ELR (cell line): ENCODE measurements at places on chromosomes 4 and X.

DNA sequence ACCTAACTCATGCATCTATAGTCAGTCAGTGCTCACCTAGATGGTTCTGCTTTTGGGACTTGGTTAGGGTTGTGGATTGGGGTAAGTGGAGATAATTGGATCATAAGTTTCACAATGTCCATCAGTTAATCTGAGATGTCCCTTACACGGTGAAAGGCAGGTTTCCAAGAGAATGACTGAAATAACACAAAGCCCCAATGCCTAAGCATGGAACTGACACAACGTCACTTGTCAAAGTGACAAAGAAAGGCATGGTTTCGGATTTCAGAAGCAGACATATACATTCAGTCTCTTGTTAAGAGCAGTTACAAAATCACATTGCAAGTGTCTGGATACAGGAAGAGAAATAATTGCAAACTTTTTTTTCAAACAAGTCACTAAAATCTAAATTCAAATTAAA, 1456.9 kb downstream of the TECRL start:
- no peak for DNase-seq

DNA sequence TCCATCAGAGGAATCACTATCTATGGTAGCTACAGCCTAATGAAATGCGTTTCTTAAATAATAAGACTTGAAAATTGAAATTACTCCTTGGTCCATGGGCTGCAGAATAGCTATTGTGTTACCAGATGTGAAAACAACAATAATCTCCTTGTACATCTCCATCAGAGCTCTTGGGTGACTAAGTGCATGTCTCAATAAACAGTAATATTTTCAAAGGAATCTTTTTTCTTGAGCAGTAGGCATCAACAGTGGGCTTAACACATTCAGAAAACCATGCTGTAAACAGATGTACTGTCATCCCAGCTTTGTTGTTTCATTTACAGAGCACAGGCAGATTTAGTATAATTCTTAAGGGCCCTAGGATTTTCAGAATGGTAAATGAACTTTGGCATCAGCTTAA, 67.3 kb downstream of the GLUD2 start:
- DNase-seq: no peak

- no peak for DNase-seq
Measured at GRCh38 chrX:82742351-82742750, 765.7 kb upstream of the POU3F4 start.

GRCh38 chrX:39360101-39360500, 558.8 kb downstream of the MID1IP1 start:
- DNase-seq: no peak

DNA sequence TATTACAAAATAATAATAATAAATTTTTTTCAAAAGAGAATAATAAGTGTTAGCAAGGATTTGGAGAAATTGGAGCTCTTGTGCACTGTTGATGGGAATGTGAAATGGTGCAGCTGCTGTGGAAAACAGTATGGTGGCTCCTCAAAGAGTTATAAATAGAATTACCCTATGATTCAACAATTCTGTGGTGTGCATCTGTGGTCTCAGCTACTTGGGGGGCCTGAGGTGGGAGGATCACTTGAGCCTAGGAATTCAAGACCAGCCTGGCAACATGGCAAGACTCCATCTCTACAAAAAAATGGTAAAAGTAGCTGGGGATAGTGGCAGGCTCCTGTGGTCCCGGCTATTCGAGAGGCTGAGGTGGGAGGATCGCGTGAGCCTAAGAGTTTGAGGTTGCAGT, 19.6 kb downstream of the MND1 start:
- DNase-seq: no peak

- no peak for DNase-seq
Measured at GRCh38 chrX:153897899-153898298, 6.6 kb upstream of the AVPR2 start.

DNA sequence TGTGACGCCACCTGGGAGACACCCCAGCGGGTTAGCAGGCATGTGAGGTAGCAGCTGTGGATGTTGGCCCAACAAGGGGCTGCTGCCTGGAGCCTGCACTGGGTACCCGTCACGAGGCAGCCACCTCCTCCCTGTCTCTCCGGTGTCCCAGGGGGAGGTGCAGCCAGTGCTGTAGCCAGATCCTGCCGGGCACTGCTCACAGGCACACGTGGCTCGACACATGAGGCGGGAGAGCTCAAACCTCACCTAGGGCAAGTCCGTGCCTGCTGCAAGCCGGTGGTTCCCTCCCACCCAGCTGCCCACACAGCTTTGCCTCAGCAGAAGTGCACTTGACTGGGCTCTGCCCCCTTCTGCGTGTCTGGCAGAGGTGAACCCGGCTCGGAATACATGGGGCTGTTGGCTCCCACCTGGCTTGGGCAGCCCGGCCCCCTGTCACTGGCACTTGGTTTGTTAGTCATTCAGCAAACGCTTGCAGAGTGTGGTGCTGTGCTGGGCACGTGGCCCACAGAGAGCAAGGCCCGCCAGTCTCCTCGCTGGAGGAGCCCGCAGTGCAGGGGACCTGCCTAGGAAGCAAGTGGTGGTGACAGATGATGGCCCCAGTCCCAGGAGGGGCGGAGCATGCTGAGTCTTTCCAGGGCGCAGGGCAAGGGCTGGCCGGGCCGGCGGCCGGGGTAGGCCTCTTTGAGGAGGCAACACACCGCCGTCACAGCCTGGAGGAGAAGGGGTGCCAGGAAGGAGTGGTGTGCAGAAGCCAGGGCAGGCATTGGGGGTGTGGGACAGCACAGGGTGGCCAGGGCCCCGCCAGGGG, 10.1 kb upstream of the SH3TC1 start:
- no peak for DNase-seq

- DNase-seq: peak; percentile 35
Measured at GRCh38 chr4:127868196-127868595, 12.5 kb upstream of the PLK4 start.

DNA sequence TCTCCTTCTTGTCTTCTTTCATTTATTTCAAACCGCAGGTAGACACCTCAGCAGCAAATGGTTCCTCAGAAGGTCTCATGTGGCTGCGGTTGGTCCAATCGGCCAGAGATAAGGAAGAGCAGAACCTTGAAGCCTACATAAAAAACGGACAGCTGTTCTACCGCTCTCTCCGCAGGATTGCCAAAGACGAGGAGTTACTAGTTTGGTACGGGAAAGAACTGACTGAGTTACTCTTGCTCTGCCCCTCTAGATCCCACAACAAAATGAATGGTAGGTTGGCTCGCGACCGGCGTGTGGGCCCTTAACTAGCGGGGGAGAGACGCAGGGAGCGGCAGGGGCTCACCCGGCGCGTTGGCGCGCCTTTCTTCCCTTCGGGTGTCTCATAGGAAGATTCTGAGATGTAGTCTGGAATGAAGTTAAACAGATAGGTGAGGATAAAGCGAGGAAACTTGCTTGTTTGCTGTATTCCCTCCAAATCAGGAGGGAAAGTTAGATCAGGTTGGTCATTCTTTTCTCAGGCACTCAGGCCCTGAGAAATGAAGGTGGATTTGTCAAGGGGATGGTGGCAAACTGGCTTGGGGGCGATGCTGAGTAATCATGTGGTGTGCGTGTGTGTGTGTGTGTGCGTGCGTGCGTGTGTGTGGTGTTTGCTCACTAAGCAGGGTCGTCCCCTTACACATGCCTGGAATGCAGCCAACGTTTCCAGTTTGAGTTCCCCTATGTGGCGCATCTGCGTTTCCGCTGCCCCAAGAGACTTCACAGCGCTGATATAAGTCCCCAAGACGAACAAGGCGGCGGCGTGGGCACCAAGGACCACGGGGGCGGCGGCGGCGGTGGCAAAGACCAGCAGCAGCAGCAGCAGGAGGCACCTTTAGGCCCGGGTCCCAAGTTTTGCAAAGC, 4.2 kb downstream of the PRDM8 start:
- DNase-seq: peak; percentile 76

- DNase-seq: peak; percentile 45
Measured at GRCh38 chr4:86036736-86037135, 323.1 kb downstream of the MAPK10 start.

- no peak for DNase-seq
Measured at GRCh38 chr4:81472281-81473182, 825 bp upstream of the RASGEF1B start.

DNA sequence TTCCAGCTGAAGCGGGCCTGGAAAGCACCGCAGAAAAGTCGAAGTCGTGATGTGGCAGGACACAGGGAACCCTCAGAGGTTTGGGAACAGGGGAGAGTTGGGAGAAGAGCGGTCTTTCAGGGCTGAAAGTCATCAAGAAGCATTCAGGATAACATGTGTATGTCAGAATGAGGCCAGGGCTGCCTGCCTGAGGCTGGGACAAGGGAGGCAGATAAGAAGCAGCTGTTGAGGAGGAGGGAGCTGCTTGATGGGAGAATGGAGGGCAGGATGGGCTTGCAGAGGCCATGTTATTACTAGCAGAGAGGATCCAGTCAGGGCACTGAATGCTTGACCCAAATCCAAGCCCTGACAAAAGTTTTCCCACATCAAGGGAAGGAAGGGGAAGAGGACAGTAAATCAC, 132.0 kb downstream of the ATG4A start:
- DNase-seq: no peak

- peak; percentile 32 for DNase-seq
Measured at GRCh38 chrX:47191331-47191730, 2.3 kb upstream of the UBA1 start.

- no peak for DNase-seq
Measured at GRCh38 chr4:185370268-185370949, 25.3 kb downstream of the LRP2BP start.

DNA sequence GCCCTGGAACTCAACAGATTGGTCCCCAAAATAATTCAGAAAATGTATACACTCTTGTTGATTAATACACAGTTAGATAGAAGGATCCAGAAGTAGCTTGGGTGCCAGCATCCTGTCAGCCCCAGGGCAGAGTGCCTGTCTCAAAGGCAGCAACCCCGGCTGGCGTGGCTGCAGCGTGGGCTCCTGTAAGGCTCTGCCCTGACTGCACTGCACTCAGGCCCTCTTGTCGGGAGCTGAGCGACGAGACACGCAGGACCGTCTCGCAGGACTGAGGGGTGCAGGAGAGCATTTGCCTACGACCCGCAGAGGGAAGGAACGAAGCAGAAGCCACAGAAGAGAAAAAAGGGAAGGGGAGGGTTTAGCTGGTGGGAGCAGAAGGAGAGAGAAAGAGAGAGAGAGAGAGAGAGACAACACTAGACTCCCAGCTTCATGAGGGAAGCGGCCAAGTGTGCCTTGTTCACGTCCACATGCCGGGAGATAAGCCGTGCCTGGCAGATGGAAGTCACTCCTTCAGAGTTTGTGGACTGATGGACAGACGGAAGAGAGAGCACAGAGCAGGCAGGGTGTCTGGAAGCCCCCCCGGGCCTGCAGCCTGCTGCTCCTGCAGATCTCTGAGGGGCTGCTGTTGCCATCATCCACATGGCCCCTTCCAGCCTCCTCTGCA, 38.7 kb upstream of the HELT start:
- no peak for DNase-seq

DNA sequence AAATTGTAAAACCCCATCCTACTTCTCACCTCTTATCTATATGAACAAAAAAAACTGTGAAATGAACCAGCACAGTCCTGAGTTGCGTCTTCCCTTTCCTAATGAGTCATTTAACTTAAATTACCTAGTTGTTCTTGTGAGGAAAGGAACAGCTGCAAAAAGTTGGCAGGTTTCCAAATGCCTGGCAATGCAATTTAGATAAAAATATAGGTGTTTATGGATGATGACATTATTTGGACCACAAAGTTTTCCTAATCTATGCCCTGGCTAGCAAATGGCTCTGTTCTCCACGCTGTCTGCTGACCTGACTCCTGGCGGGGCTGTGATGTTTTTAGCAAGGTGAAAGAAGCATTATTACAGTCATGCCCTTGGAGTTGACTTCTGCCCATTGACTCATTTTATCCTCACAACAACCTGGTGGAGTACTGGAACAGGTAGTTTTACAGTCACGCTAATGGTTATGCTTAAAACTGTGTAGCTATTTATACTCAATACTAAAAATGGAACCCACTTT, 29.8 kb upstream of the RELL1 start:
- peak; percentile 22 for DNase-seq

- peak; percentile 4 for DNase-seq
Measured at GRCh38 chr4:120672558-120673147, 249.9 kb downstream of the PRDM5 start.

- no peak for DNase-seq
Measured at GRCh38 chrX:123601437-123601836, 131.4 kb downstream of the THOC2 start.

GRCh38 chrX:23365541-23365940, 30.9 kb downstream of the PTCHD1 start:
- no peak for DNase-seq

- DNase-seq: peak; percentile 64
Measured at GRCh38 chr4:166460769-166461550, 587.9 kb downstream of the TLL1 start.

DNA sequence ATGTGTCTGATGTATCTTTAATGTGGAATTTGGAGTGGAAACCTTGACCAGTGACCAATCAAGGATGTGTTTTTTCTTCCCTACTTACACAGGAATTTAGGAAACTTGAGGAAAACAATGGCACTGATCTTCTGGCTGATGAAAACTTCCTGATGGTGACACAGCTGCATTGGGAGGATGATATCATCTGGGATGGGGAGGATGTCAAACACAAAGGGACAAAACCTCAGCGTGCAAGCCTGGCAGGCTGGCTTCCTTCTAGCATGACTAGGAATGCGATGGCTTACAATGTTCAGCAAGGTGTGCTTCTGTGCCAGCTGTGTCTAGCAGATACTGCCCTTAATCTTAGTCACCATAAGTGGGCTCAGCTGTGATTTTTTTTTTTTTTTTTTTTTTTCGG, 12.6 kb downstream of the TAF1 start:
- no peak for DNase-seq

DNA sequence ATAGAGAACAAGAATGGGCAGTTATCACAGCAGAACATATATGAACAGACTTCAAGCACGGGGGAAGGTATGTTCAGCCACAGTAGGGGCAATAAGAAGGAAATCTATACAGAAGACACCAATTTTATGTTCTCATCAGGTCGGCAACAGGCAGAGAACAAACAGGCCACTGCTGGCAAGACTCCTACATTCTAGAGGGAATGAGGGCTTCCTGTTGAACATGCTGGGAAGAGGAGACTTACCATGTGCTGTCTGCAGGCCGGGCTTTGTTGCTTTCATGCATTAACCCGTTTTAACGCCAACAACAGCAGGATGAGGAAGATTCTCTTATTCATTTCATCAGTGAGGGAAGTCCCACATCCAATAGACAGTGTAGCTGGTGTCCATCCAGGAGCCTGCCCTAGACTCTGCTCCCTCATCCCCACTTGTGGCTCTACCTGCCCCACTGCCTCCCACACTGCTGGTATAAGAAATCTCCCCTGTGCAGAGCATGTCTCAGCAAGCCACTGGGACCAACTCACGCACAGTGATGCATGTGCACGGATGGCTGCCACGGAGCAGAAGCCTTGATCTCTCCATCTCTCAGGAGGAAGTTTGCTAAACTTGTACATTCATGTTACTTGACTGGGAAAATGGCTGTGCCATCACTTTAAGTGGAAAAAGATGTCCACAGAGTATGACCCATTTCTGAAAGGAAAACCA, 84.5 kb downstream of the ACOX3 start:
- no peak for DNase-seq

GRCh38 chr4:165707128-165707527, 165.9 kb upstream of the TLL1 start:
- DNase-seq: no peak

- DNase-seq: peak; percentile 33
Measured at GRCh38 chr4:110793381-110793801, 170.5 kb upstream of the PITX2 start.
